ENCODE measurements at places on chromosomes 4 and X. TPM values are rescaled to one million over a fixed set of nuclear protein-coding genes. Genes with fewer than 3 reads are reported as not detected.

DNA sequence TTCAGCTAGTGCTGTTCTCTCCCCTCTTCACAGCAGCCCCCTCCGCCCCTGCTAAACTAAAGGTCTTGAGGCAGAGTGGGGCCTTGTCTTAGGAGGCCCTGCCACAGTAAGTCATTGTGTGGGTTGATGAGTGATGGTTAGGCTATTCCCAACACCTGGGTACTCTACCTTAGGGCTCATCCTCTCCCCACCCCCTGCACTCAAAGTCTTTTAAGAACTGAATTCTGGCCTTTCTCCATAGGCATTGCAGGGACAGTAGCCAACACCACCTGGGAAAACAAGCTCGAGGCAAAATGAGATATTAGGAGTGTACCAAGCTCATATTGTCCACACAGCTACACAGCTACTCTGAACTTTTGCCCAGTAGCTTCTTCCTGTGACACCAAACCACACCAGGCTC is 42.5 kb downstream of the RAB40AL start:
- no peak for DNase-seq

- no peak for DNase-seq
Measured at GRCh38 chr4:185165605-185166063, 22.6 kb downstream of the SLC25A4 start.

Gene SNX25
- 27.9 TPM for polyA plus RNA-seq

GRCh38 chrX:40122487-40122886 is 24.7 kb upstream of the BCOR start:
- DNase-seq = no peak

GRCh38 chr4:160136021-160136420 is 1033.1 kb downstream of the RAPGEF2 start:
- no peak for DNase-seq

- no peak for DNase-seq
Measured at GRCh38 chrX:38165023-38165422, 55.6 kb downstream of the SRPX start.

Gene OCIAD2
- 226 TPM for polyA plus RNA-seq

Gene CC2D2A
- polyA plus RNA-seq = 57.5 TPM

DNA sequence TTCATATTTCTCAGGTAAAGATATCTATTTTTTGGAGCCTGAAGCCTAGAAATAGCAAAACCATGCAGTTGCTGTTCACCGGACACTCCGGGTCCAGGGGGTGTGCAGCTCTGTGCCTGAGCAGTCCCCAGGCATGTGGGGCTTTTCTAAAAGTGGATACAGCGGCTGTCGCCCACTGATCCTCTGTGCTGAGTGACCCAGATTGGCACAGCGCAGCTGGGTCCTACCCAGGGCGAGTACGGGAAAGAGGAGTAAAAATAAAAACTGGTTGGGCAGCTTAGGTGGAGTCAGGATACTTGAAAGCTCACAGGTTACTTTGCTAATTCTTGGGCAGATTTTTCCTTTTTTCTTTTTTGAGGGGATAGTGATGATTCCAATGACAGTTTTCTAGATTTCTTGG is 118.8 kb downstream of the UCHL1 start:
- DNase-seq = no peak

Gene ADAM29
- polyA plus RNA-seq = not detected

DNA sequence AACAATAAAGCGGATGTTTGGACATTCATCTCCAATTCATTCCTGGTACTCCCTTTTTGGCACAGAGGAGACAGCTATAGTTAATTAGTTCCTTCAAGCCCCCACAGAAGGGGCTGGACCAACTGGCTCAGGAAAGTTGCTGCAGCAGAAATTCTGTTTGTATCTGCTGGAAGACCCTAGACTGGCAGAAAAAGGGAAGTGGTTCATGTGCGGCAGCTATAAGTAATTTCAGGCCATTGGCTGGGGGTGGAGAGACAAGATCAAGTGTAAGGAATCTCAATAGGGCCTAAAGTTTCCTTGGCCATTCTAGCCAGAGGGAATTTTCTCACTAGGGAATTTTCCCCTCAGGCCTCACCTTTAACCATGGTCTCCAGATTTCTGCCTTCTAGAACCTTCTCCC is 89.9 kb upstream of the DHX15 start:
- no peak for DNase-seq

Gene CT45A3
- polyA plus RNA-seq = not detected

Measured in right renal pelvis (tissue), 4 donors.